ENCODE measurements at places on chromosomes 5 and 9.

GRCh38 chr5:178293400-178293799, 60.8 kb upstream of the PHYKPL start:
- DNase-seq, result no peak
- H3K4me1 ChIP-seq, result no peaks in the 10 kb centered on the region
- H3K27me3 ChIP-seq, result no peaks in the 10 kb centered on the region
- H3K4me3 ChIP-seq, result no peak overlapping the region

DNA sequence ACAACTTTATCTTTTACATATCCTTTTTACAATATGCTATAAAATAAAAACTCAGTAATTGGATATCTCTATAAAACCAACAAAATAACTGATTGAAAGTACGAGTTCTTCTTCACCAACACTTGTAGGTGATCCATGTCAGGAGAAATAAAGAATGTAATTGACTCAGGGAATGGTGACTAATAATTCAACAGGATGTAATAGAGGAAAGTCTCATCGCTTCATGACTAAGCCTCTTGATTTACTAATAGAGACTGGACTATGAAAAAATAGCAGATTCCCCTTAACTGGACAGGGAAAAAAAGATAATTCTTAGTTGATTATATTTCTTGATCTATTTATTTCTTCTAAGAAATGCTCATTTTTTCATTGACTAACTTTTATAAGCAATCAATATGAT, 507.7 kb upstream of the PTGER4 start:
- H3K27ac ChIP-seq, result no peak overlapping the region
- H3K4me1 ChIP-seq, result no peaks in the 10 kb centered on the region
- H3K4me3 ChIP-seq, result no peak overlapping the region
- H3K27me3 ChIP-seq, result no peaks in the 10 kb centered on the region
- DNase-seq, result peak; percentile 32
- H3K36me3 ChIP-seq, result no peaks in the 10 kb centered on the region

GRCh38 chr5:168109441-168109840, 182.0 kb upstream of the WWC1 start:
- peaks cover 14% of the 10 kb centered on the region for H3K4me1 ChIP-seq
- no peak overlapping the region for H3K27ac ChIP-seq
- no peak for DNase-seq

DNA sequence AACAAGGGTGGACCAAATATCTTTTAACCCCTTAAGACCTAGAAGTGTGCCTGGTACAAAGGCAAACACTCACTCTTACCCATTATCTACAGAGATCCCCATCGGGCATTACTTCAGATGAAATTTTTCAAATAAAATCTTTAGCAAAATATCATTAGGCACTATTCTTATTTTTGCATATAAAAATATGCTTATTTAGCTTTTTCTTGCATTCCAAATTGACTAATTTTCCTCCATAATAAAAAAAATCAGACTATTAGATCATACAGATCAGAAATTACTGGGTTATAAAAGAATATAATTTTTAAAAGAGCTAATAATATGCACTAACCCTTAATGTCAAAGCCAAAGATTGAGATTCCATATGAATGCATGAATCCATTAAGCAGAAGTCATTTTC, 178.7 kb upstream of the SLC30A5 start:
- peaks cover 4% of the 10 kb centered on the region for H3K4me1 ChIP-seq
- no peaks in the 10 kb centered on the region for H3K36me3 ChIP-seq
- H3K27me3 ChIP-seq, result no peaks in the 10 kb centered on the region
- H3K4me3 ChIP-seq, result no peak overlapping the region

DNA sequence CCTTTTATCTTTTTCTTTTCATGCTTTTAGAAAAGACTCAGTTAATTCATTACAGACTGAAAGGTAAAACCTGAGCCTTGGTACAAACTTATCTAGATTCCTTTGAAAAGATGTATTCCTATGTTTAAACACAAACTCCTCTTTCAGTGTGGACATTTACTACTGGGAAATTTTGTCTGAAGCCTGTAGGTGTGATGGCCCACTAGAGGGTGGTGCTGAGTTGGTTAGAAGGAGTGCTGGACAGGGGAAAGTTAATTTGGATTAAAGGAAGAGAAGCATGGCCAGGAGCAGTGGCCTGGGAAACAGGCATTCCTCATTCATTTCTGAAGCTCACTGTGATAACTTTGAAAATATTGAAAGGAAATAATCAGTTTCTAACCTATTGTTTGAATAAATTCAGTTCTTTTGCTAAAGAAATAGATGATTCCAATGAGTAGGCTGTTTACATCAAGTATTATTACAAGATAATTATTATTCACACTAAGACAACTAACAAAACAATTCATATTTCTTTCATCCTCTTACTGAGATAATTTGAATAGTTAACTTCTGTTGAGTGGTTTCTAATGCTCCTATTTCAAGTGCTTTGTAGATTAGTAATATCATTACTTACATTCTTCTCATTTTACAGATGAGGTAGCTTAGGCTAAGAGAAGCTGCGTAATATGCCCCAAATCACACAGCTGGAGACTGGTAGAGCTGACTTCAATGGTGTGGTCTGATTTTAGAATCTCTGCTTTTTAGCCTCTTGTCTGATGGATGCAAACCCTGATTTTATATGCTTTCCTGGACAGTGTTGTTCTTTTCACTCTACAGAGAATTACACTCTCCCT, 150.9 kb downstream of the ADGRV1 start:
- H3K27me3 ChIP-seq, result no peaks in the 10 kb centered on the region
- H3K36me3 ChIP-seq, result no peaks in the 10 kb centered on the region
- DNase-seq, result peak; percentile 54
- H3K27ac ChIP-seq, result peak overlapping the region; percentile 64
- no peak overlapping the region for H3K4me3 ChIP-seq

DNA sequence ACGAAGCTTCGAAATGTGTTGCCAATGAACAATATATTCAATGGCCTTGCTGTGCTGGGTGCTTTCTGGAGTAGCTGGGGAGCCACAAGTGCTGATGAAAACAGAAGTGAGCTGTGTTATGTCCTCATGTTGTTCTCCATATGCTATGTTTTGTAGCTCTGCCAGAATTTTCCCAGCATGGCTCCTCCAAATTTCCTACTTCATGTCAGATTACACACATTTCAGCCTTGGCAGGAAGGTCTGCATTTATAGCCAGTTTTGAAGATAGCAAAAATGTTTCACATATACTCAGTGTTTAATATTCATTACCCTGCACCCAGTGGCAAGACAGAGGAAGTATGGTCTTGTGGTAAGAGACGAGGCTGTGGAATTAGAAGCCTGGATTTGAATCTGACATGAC, 22.6 kb upstream of the NMUR2 start:
- no peak for DNase-seq
- no peak overlapping the region for H3K27ac ChIP-seq
- H3K4me3 ChIP-seq, result no peak overlapping the region
- H3K4me1 ChIP-seq, result no peaks in the 10 kb centered on the region
- no peaks in the 10 kb centered on the region for H3K27me3 ChIP-seq

DNA sequence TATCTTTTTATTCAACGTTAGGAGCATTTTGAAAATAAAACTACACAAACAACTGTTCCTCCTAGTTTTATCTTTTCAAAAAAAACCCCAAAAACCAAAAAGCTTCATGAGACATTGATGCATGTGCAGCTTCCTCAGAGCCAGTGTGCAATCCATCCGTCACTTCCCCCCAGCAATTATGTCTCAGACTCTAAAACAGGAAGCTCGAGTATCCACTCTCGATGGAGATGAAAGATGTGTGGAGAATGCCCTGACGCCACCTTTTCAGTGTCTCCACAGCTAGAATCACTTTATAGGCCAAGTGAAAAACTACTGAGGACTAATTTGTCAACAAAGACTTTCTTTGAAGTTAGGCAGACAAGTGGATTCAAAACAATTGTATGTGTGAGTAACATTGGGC, 408.9 kb upstream of the SMARCA2 start:
- no peaks in the 10 kb centered on the region for H3K36me3 ChIP-seq
- H3K27ac ChIP-seq, result no peak overlapping the region
- H3K4me1 ChIP-seq, result no peaks in the 10 kb centered on the region

- H3K4me1 ChIP-seq, result peaks cover 2% of the 10 kb centered on the region
- H3K27me3 ChIP-seq, result no peaks in the 10 kb centered on the region
- no peak for DNase-seq
- no peak overlapping the region for H3K27ac ChIP-seq
- H3K4me3 ChIP-seq, result no peak overlapping the region
Observed at GRCh38 chr9:111974092-111974681, 77.6 kb downstream of the UGCG start.

- no peak overlapping the region for H3K27ac ChIP-seq
- no peaks in the 10 kb centered on the region for H3K4me1 ChIP-seq
- peak; percentile 44 for DNase-seq
- no peaks in the 10 kb centered on the region for H3K27me3 ChIP-seq
- no peak overlapping the region for H3K4me3 ChIP-seq
Observed at GRCh38 chr5:35902046-35902672, 36.3 kb downstream of the CAPSL start.

DNA sequence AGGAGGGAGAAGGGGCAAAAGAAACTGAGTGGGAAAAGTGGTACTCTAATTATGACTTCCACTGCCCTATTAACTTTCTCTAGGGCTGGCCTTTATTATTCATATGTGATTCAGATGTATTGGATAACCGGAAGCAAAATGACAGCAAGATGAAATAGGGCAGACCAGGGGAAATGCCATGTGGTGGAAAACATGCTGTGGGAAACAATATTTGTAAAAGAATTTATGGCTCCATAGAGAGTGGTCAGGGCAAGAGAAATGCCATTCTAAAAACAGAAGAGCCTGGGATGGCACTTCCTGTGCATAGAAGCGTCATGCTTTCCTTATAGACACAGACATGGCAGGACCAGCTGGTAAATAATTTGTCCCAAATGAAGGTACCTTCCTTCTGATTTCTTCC, 67.7 kb downstream of the MEGF10 start:
- no peaks in the 10 kb centered on the region for H3K27me3 ChIP-seq
- no peaks in the 10 kb centered on the region for H3K36me3 ChIP-seq
- no peak overlapping the region for H3K4me3 ChIP-seq
- H3K27ac ChIP-seq, result no peak overlapping the region
- peak; percentile 61 for DNase-seq

GRCh38 chr5:132459031-132459982, 31.3 kb downstream of the IRF1 start:
- peak overlapping the region; percentile 95 for H3K27ac ChIP-seq
- no peaks in the 10 kb centered on the region for H3K27me3 ChIP-seq
- peaks cover 45% of the 10 kb centered on the region for H3K4me1 ChIP-seq
- no peak overlapping the region for H3K4me3 ChIP-seq
- DNase-seq, result peak; percentile 89

DNA sequence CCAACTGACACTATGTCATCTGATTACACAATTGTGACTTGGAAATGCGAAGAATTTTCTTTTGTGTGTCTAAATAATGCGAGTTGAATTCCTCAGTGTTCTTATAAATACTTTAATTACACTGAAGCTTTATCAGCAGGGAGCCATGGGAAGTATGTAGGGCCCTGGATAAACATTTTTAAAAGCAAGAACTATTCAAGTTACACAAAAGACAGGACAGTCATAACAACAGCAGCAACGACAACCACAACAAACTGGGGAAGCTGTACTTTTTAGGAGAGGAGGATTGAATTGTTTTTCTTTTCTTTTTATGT, 250.3 kb upstream of the ZNF608 start:
- peak overlapping the region; percentile 80 for H3K27ac ChIP-seq
- H3K4me1 ChIP-seq, result peaks cover 4% of the 10 kb centered on the region
- no peaks in the 10 kb centered on the region for H3K36me3 ChIP-seq
- peak; percentile 26 for DNase-seq

GRCh38 chr9:91428436-91428835, 4.8 kb upstream of the NFIL3 start:
- no peaks in the 10 kb centered on the region for H3K27me3 ChIP-seq
- peaks cover 11% of the 10 kb centered on the region for H3K4me1 ChIP-seq
- H3K27ac ChIP-seq, result no peak overlapping the region
- no peak for DNase-seq

DNA sequence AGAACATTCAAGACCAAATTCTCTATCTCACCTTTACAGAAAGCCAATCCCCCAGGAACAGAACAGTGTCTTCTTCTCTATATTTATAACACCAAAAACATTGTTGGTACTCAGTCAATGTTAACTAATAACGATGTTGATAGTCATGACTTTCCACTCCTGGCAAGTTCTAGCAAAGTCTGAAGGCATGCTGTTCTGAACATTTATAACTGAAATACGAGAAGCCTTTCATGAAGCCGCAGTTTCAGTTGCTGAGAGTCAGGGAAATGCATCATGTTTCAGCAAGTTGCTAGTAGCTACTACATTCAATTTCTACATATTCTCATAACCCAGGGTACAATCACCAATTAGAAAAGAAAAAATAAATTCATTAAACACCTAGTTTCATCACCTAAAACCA, 301.4 kb downstream of the PDE4D start:
- DNase-seq, result no peak
- no peak overlapping the region for H3K27ac ChIP-seq
- no peak overlapping the region for H3K4me3 ChIP-seq
- no peaks in the 10 kb centered on the region for H3K4me1 ChIP-seq
- H3K36me3 ChIP-seq, result no peaks in the 10 kb centered on the region

DNA sequence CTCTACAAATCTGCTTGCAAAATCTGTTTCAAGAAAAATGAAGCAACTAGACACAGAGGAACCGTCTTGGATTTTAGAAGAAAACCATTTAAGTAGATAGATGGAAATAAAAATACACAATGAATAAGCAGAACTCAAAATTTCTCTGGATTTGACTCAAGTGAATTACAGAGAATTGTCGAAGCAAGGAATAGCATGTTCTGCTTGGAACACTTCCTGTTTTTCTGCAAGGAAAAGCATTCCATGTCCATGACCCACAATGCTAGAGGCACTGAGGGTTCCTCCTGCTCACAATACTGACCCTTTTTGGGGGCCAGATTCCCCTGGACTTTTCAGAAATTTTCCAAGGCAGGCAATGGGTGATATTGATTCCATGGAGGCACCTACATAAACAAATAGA, 29.8 kb downstream of the PRUNE2 start:
- peak overlapping the region; percentile 30 for H3K27ac ChIP-seq
- no peak overlapping the region for H3K4me3 ChIP-seq
- no peaks in the 10 kb centered on the region for H3K36me3 ChIP-seq
- DNase-seq, result no peak
- no peaks in the 10 kb centered on the region for H3K27me3 ChIP-seq
- no peaks in the 10 kb centered on the region for H3K4me1 ChIP-seq

- no peak overlapping the region for H3K4me3 ChIP-seq
- DNase-seq, result peak; percentile 68
- peaks cover 23% of the 10 kb centered on the region for H3K36me3 ChIP-seq
- H3K4me1 ChIP-seq, result peaks cover 9% of the 10 kb centered on the region
- H3K27me3 ChIP-seq, result no peaks in the 10 kb centered on the region
Observed at GRCh38 chr9:98075332-98075805, 18.8 kb downstream of the NANS start.

DNA sequence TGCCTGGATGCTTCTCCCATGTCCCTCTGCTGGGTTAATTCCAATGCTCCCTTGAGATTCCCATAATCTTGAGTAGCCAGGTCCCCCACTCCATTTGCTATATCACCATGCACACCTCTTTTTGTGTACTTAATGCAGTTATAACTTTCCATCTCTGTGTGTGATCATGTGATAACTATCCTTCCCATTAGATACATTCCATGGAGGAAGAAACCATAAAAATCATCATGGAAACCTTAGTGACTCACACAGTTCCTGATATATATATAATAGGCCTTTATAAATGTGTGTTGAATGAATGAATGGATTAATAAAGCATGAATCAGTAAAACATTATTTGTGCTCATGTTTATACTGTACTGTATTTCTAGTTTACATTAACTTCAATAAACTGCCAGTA, 104.6 kb downstream of the PCSK5 start:
- H3K4me1 ChIP-seq, result no peaks in the 10 kb centered on the region
- no peaks in the 10 kb centered on the region for H3K27me3 ChIP-seq
- no peaks in the 10 kb centered on the region for H3K36me3 ChIP-seq
- DNase-seq, result no peak
- H3K4me3 ChIP-seq, result no peak overlapping the region

GRCh38 chr9:37421914-37422288, 595 bp upstream of the GRHPR start:
- peaks cover 25% of the 10 kb centered on the region for H3K4me1 ChIP-seq
- peak overlapping the region; percentile 87 for H3K4me3 ChIP-seq
- H3K36me3 ChIP-seq, result peaks cover 13% of the 10 kb centered on the region
- peak overlapping the region; percentile 29 for H3K27ac ChIP-seq
- no peaks in the 10 kb centered on the region for H3K27me3 ChIP-seq
